BJ (cell line): ENCODE measurements at places on chromosomes 6 and 20.
A peak's percentile ranks its signal among the peaks of the same experiment; 100 is the strongest.

GRCh38 chr6:148746363-148747144 is at the start of gene UST:
Gene UST (plus strand): TSS chr6:148747030. CDS start chr6:148747431, 401 bp downstream.
- DNase-seq: peak; percentile 79

DNA sequence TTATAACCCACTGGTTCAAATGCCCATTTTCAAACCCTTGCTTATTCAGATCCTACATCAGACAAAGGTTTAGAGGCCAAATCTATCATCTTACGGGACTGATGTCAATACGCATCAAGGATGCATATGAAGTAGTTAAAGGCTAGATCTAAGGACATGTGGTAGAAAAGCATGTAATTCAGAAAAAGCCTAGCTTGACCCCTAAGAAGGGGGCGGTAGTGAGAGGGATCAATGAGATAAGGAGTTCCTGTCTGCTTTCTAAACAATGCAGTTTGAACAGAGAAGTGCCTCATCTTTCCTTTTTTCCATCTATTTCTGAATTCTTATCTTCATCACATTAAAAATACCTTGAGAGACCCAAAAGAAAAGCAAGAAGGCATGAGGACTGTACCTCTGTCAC is 237.7 kb downstream of the ARHGAP18 start:
- no peak for DNase-seq

DNA sequence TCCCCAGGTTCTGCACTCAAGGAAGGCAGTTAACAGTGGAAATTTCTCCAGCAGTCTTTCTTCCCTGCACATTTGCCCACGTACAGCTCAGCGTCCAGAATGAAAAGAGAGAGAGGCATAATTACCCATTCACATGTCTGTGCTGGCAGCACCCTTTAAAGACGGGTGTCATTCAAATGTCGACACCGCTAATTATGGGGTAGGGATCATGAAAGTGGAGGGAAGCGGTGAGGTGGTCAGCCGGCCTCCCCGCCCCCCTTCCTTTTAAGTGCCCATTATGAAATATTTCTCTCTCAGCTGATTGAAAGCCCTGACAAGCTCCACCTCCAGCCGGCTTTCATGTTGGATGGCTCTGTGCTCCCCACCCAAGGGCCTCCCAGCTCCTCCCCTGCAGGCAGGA is 246.1 kb downstream of the BMP7 start:
- DNase-seq: no peak

DNA sequence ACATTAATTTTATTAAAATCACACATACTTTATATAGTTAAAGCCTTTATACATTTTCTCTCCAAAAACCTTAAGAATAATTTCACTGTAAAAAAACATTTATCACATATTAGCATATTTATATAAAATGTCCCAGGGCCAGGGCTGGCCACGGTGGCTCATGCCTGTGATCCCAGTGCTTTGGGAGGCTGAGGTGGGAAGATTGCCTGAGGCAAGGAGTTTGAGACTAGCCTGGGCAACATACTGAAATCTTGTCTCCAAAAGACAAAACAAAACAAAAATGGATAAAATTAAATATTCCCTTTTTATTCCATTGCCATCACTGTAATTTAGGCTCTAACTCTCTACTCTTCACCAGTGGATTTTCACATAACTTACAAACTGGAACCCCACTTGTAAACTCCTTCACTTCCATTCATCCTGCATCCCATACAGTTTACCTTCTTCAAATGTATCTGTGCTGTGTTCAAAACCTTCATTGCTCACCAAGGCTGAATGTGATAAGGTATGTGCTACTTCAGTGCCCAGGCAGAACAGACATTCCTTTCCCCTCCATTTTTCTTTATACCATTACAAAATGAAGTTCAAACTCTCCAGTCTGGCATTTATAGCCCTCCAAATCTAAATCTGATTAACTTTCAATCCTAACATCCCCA is 42.9 kb upstream of the PIM1 start:
- no peak for DNase-seq

GRCh38 chr20:23241416-23241815 is 109.2 kb upstream of the NXT1 start:
- no peak for DNase-seq

- DNase-seq: no peak
These were observed 941.3 kb downstream of the TBC1D32 start for GRCh38 chr6:120392941-120393340.

GRCh38 chr20:34904202-34904621 is 27.8 kb downstream of the ACSS2 start:
- DNase-seq: no peak

GRCh38 chr6:154821638-154822037 is 88.4 kb downstream of the SCAF8 start:
- no peak for DNase-seq

DNA sequence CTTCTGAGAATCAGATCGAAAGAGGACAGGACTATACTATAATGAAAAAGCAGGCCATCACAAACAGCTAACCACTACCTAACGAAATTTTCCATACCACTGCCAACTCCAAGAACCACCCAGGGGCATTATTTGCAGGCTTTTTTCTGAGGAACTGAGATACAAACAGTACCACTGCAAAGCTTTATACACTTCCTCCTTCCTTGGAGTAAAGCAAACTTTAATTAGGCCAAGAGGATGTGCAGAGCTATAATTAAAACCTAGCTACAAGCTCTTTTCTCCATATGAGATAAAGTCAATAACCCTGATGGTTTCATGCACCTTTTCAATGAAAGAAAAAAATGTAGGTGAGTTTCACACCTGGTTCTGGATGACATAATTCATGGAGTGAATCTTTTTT is 68.5 kb downstream of the ELOVL5 start:
- DNase-seq: no peak

- no peak for DNase-seq
These were observed 114.8 kb downstream of the TBXT start for GRCh38 chr6:166052837-166053236.

DNA sequence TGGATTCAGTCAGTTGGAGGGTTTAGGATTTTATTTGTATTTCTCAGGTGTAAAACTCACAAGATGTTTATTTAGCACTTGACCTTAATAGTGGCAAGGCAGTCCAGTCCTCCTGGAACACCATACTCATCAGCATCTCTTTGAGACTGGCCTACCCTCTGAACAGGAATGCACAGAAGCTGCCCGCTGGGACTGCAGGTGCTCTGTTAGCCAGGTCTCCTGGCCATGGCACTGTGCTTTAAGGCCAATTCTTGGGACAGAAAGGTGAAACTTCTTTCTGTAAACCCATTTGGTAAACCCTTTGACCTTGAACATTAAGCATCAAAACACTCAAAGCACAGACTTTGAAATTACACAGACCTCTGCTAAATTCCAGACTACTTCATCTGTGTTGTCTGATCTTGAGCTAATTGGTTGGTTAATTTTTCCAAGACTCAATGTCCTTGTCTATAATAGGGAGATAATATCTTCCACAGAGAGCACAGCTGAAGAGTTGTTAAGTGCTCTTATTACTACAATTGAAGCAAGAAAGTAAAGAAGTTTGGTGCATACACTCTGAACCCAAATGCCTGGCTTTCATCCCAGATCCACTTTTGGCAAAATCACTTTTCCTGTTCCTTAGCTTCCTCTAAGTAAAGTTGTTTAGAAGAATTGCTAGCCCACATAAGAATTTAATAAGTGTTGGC is 54.9 kb upstream of the NT5E start:
- DNase-seq: no peak

- no peak for DNase-seq
These were observed 449 bp upstream of the AVP start for GRCh38 chr20:3084986-3085360.

- no peak for DNase-seq
These were observed 42.8 kb upstream of the DYNLRB1 start for GRCh38 chr20:34473262-34473883.

GRCh38 chr6:124970243-124970642 is 8.0 kb downstream of the RNF217 start:
- DNase-seq: no peak

- no peak for DNase-seq
These were observed 102.5 kb downstream of the GRM4 start for GRCh38 chr6:34043359-34043758.

DNA sequence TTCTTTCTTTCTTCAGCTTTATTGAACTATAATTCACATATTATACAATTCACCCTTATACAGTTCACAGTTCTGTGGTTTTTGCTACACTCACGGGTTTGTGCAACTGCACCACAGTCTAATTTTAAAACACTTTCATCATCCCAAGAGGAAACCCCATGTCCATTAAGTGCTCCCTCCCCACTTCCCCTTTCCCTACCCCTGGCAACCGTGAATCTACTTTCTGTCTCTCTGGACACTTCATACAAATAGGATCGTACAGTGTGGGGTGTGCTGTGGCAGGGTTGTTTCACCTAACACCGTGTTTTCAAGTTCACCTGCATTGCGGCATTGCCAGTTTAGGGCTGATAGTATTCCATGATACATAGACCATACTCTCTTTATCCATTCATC is 118.8 kb downstream of the PHACTR3 start:
- DNase-seq: no peak

DNA sequence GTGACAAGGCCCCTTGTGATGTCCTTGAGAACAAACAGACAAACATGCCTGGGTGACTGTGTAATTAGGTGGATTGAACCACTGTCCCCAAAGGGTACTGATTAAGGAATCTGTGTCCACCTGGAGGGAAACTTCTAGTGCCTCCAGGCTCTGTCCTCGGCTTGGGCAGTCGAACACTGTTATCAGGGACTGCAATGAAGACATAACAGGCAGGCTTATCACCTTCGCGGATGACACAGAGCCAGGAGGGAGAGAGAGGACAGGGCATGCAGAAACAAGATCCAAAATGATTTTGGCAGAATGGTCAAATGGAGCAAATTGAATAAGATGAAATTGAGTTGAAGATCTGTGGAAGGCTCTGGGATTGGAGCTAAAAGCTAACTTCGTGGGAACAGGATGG is 60.9 kb upstream of the ZFAND3 start:
- no peak for DNase-seq

- DNase-seq: no peak
These were observed 111.3 kb downstream of the RNF144B start for GRCh38 chr6:18498408-18498807.

DNA sequence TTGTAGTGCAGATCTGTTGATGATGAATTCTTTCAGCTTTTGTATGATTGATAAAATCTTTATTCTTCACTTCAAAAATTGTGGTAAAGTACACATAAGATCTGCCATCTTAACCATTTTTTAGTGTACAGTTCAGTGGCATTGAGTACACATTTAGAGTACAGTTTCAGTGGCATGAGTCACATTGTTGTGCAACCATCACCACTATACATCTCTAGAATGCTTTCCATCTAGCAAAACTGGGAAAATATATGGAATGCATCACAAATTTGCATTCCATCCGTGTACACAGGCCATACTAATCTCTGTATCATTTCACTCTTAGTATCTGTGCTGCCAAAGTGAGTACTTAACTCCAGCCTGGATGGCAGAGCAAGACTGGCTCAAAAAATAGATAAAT is 28.7 kb downstream of the SIRPD start:
- DNase-seq: no peak

GRCh38 chr6:107744927-107745326 is 79.2 kb downstream of the SCML4 start:
- DNase-seq: no peak

GRCh38 chr6:138503881-138504680 is 4.8 kb upstream of the NHSL1 start:
- DNase-seq: no peak

DNA sequence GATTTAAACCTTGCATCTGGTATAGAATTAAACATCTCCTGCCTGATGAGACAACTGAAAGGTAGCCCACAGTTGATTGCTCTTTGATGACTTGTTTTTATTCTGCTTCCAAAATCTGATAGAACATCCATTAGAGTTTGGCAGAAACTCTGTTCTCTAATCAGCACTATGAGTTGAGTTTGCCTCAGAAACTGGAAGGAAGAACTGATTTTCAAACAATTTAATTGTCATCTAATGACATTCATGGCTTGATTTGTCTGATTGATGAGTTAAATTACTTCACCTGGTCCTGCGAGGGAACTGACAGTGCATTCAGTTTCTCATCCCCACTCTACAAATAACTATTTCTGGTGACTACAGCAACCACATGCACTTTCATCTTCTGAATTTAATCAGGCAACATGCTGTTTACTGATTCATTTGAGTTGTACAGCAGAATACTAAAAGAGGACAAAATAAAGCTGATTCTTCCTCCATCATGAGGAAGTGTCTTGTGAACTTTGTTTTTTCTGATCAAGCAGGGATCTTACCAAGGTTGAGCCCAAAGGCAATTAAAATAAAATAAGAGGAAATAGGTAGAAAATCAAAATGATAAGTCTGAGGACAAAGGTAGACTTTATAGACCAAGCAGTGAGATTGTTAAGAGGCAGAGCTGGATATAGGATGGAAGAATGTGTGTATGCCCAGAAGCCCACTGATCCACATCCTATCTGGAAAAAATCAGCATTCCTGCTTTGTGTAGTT is 15.7 kb upstream of the MRAP2 start:
- DNase-seq: no peak

DNA sequence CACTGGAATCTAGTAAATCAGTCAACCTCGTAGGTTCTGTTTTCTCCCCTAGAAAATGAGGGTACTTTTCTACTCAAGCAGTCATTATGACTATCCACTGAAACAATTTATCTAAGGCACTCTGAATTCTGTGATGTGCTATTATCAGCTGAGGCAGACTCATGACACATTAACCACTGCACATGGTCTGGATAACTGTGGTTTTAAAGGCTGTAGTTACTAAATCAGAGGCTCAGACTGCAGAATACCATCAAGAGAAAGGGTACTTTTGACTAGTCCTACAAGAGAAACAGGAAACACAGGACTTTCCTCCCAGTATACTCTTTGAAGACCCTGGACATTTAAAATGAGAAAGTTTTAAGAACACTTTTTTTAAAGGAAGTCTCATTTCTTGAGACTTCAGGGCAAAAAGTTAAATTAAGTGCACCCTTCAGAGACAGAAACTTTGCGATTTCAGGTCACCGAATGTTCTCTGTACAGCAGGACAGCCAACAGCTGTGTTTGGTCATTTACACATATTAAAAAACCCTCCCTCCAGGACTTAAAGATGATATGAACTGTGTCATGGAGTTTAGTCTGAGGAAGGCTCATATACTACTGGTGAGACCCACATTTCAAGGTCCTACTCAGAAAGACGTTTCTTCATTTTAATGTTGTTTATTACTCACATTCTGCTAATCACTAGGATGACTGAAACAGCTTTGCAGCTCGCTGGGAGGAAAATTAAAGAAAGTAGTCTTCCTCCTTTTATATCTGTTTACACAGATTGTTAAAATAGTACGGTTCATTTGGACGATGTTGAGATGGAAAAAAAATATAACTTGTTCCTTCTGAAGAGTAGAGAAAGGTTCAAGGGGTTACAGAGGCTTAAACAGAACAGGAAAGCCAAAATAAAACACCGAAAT is 19.9 kb downstream of the ATXN1 start:
- DNase-seq: peak; percentile 95

- DNase-seq: peak; percentile 37
These were observed 106.7 kb downstream of the PRDM1 start for GRCh38 chr6:106192824-106193223.
